COLO829 (cell line): ENCODE measurements at places on chromosomes 7 and 10.

DNA sequence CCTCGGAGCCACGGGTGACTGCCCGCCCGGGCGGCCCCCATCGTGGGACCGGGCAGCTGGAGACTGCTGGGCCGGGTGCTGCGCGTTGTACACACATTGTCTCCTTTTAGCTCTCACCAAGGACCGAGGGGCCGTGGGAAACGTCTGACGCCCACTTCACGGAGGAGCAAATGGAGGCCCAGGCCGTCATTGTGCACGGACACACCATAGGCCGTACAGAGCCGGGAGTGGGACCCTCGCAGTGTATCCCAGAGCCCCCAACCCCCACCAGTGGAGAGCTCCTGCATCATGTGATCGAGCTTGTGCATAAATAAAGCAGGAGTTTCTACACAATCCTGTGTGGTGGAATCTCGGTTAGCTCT is 722 bp downstream of the DENND10 start:
- DNase-seq = no peak

DNA sequence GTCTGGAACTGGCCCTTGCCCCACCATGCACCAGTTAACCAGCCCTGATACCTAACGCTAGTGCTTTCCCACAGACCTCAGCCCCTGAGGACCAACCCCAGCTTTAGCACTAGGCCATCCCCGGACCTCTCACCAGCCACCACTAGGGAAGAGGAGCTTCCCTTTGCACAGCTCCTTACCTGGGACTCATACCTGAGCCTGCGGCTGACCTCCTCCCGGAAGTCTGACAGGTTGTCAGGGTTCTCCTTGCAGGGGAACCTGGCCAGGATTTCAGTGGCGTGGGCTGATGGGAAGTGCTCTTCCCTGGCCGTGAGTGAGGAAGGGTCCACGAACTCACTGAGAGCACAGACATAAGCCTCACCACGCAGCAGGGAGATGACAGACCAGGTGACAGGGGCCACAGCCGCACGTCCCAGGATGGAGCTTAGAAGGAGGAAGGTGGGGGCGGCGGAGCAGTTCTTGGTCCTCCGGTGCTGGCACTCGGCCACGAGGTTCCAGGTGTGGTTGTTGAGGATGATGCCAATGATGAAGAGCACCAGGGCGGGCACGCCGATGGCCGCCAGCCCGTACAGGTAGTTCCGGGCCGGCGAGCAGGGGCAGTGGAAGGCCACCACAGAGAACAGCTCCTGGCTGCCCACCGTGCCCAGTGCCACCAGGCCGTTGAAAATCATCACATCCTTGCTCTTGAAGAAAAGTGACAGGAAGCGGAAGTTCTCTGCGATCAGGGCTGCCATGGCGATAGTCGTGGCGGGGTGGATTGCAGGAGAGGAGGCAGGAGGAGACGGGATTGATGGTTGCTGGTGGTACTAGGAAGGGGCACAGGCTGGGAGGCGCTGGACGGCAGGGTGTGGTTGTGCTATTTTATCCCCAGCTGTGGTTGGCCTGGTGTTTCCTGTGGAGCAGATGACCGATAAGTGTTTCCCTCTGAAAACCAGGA is 2.7 kb downstream of the CALHM2 start:
- no peak for DNase-seq

GRCh38 chr7:96346293-96346953 is 24.5 kb upstream of the SLC25A13 start:
- peak; percentile 87 for DNase-seq

DNA sequence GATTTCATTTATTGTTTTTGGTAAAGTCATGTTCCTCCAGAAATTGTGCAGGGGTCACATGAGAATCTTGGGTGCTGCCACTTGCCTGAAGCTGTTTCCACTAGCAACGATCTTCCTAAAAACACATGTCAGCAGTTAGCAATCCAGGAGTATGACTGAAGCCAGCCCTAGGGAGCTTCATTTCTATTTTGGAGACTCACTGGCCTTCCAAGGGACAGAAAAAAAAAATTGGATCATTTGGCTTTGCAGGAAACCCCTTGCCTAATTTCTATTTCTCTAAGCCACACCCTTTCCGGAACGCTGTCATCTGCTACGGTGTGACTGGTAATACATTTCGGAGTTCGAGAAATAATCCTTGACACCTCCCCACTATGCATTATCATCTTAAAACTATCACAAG is 204.7 kb downstream of the TAX1BP1 start:
- no peak for DNase-seq

GRCh38 chr10:70223728-70224127 is 9.5 kb downstream of the PPA1 start:
- no peak for DNase-seq

DNA sequence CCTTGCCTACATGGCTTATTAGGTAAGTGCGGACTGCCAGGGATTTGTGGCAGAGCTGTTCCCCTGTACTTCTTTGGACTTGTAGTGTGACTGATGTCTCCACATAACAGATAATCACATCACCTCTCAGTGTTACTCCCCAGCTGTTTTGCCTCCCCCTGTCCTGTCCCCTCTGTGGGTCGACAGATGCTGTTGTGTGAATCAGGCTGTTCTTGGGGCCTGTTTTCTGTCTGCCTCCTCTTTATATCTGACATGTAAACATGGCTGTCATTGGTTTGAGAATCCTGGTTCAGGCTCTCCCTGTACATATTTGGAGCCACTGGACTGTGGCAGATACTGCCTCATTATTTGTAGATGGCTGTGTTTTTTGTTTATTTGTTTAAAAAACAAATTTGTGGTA is 22.7 kb downstream of the CCNY start:
- no peak for DNase-seq

DNA sequence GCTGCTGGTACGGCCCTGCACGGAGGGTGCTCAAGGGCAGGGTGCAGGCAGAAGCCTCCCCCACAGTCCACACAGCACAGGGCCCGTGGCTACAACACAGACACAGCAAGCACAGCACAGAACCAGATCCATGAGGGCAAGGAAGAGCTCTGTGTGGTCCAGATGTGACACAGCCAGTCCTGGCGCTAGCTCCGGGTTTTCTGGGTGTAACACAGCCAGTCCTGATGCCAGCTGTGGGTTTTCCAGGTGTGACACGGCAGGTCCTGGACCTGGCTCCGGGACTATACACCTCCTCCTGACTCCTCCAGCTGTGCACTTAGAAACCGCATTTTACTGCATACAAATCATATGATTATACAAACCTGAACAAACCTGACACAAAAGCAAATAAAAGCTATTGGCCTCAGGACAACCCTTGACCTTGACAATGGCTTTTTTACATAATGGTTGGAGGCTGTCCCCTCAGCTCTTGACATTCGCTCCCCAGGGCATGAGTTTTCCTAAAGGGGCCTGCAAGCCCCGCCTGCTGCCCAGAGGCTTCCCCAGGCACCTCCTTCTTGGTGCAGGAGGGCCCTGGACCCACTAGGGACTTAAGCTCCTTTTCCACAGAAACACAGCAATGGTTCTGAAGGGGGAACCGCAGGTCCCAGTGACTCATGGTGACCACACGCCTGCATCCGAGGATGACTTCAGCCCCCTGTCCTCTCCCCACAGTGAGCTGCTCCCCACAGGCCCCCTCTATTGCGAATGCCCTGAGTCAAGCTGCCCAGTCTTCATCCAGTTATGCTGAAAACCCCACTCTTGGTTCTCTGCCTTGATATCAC is 209.6 kb downstream of the PTPRN2 start:
- no peak for DNase-seq

DNA sequence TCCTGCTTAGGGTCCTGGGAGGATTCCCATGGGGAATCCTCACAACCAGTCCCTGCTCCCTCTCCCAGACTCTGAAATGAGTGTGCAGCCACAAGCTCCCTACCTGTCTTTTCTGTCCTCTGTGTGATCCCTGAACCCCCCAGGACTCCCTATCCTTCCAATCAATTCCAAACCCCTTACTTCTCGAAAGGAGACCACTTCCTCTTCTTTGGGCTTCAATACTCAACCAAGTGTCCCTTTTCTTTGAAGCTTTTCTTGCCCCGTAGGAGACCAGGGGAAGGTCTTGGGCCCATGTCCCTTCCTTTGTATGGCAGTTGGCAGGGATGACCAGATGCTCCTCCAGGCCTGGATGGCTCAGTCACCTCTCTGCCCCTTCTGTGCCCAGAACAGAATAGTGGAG is 1.7 kb downstream of the AEBP1 start:
- no peak for DNase-seq

DNA sequence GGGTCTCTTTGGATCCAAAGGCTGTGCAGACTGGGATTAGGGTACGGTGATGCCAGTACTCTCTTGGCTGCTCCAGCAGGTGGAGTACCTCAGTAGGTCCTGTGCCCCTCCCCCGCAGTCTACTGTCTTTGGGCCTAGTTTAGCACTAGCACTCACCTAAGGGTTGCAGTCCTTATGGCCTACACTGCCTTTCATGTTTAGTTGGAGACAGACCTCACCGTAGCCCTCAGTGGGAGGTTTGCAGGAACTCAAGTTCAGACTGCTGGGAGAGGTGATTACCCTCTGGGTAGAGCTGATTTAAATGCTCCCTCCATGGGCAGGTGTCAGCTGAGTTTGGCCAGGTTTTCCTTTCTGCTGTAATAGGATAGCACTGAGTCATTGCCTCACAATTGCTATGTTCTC is 210.8 kb upstream of the TMEM196 start:
- no peak for DNase-seq

GRCh38 chr7:91633013-91633441 is 247.5 kb downstream of the MTERF1 start:
- DNase-seq = no peak

- no peak for DNase-seq
Observed at GRCh38 chr7:293681-294439, 3.9 kb downstream of the FOXL3 start.

DNA sequence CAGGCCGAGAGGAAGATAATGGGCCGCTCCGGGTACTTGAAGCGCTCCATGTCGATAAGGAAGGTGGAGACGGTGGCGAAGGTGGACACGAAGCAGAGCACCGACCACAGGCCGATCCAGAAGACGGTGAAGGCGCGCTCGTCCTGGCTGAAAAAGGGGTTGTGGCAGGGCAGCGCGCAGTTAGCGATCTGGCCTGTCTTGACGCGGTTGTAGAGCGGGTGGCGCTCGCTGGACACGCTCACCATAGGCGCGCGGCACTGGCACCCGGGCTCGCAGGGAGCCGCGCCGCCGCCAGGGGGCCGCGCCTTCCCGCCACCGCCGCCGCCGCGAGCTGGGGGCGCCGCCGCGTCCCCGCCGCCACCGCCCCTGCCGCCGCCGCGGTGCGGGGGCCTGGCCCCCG is 1.6 kb downstream of the FZD8 start:
- no peak for DNase-seq

GRCh38 chr7:22913158-22913557 is 90.5 kb upstream of the TOMM7 start:
- no peak for DNase-seq

- DNase-seq = no peak
Observed at GRCh38 chr7:137519947-137520346, 176.4 kb upstream of the PTN start.

- no peak for DNase-seq
Observed at GRCh38 chr7:87075671-87076404, 16.4 kb upstream of the ELAPOR2 start.

GRCh38 chr10:61408105-61408504 is 45.1 kb downstream of the TMEM26 start:
- DNase-seq = no peak

DNA sequence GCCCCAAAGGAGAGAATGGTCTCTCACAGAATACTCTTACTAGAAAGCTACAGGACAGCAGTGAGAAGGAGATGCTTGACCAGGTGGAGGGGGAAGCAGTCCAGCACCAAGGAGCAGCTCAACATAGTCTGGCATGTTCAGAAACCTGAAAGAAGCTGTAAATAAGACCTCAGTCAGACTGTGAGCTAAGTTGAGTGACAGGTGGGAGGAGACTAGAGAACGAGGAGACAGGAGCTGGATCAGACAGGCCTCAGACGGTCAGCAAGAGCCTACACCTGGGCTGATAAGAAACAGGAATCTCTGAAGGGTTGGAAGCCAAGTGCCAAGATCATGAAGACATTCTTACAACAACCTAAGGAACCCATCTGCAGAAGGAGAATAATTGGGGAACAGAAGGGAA is 54.5 kb downstream of the ELMO1 start:
- DNase-seq = no peak

DNA sequence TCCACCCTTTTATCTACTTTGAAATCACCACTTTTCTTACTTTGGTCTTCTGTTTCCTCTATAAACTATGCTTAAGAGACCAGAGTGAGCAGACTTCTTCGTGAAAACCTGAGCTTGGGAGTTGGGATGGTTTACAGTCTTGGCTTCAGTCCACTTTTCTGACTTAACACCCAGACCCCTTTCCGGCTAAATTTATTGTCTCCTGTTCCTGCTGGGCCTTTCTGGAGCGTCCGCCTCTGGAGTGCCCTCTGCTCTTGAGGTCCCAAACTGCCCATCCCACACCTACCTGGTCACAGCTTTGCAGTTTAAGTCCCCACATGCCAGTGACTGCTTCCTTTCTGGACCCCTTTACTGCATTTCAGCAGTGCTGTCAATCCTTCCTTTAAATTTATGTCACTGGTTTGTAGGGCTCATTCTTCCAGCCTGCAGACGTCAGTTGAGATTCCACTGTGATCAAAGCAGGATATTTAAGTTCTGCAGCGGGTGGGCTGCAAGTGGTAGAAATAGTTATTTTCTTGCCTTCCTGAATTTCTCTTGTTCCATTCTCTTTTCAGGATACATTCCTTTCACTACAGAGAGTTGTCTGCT is 80.3 kb downstream of the KAT6B start:
- no peak for DNase-seq

DNA sequence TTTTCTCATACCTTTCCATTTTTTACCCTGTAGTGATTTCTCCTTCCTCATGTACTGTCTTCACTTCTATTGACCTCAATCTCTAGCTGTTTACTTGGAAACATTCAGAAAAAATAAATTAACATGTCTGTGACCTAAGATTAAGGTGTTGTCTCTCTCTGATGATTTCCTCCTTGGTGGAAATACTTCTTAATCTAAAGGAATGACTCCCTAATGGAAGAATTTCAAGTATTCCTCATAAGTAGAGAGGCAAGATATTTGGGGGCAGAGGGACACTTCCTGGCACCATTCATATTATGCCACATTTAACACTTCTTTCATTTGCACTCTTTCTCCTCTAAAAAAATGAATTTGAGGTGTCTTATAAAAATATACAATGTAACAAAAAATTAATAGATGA is 202.8 kb downstream of the NEBL start:
- DNase-seq = no peak

DNA sequence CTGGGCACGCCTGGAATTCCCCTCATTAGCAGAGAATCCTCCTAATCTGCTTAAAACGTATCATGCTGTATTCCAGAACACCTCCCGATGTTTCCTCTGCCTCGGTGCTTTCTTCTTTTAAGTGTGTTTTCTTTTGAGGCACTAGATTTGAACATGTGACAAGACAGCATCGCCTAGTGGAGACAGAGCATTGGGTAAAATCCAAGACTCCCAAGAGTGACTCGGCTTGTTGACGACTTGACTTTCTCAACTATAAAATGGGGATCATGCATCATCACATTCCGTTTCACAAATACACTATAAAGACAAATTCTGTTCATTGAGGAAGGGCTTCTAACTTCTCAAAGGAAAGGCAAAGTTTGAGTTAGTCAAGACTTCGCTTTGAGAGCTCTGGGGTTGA is 105.6 kb upstream of the RNF32 start:
- DNase-seq = no peak

DNA sequence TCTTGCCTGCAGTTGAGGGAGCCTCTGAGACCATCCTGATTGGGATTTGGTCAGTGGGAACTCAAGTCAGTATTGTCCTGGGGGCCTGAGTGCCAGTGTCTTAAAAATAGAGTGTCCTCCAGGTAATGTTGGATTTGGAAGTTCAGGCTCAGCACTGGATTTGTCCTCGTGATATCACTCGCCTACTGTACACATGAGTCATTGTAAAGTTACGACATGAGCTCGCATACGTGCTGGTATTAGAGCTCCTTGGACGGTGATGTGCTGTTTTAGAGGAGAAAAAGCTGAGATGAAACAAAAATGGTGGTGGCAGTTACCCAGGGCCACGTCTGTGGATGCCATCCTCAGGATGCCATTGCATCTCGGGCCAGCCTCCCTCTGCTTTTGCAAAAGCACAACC is 78.2 kb downstream of the MGMT start:
- no peak for DNase-seq
